ENCODE measurements at places on chromosomes 13 and 19.

DNA sequence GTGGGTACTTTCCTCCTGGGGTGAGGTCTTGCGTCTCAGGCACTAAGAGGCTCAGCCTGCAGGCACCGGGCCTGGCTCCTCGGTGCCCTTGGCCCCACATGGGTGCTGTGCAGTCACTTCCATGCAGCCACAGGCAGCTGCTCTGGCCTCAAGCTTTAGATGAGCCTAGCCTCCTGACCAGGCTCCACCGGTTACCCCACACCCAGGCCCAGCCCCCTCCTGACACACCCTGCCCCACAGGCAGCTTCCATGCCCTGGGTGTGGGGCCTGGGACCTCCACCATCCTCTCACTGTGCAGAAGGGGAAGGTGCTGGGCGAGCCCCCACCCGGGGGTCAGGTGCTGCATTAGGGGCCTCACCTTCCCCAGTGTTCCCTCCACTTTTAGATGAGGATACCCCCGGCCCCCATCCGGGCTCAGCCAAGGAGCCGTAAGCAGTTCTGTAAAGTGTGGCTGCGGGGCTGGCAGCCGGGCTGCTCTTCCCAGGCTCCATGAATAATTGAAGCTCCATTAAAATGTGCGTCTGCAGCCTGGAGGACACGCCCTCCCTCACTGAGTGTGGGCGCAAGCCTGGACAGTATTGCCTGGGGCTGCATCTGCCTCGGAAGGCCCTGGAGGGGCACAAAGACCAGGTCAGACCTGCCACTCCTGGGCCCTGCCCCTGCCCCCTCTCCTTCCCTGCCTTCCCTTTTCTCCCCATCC, 72.5 kb upstream of the KCTD15 start:
- DNase-seq = no peak

DNA sequence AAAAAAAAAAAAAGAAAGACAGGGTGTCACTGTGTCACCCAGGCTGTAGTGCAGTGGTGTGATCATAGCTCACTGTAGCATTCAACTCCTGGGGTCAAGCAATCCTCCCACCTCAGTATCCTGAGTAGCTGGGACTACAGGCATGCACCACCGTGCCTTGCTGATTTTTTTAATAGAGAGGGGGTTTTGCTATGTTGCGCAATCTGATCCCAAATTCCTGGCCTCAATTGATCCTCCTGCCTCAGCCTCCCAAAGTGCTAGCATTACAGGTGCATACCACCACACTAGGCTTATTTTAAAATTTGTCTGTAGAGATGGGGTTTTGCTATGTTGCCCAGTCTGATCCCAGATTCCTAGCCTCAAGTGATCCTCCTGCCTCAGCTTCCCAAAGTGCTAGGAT, 159.3 kb downstream of the PTPRS start:
- DNase-seq = no peak

DNA sequence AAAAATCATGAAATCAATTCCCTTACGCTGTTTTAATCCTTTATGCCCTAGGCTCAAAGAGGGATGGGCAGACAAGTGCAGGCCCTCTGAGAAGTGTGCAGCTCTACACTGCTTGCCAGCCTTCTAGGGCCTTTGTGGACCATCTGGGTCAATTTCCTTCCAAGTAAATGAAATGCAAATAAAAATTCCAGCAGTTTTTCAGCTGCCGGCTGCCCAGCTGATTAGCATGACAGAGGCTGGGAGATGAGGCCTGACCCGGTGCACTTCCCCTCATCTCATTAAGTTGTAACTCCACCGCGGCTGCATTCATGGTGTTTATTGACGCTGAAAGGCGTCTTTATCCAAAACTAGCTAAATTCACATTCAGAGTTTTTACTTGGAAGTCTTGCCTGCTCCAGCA, 47.5 kb upstream of the GSX1 start:
- no peak for DNase-seq

- no peak for DNase-seq
Observed at GRCh38 chr19:15464394-15465385, at the start of gene RASAL3. RASAL3 (minus strand) TSS chr19:15464544; CDS start chr19:15464358, 186 bp downstream.

GRCh38 chr13:33194820-33195692, 90.5 kb downstream of the STARD13 start:
- DNase-seq = peak; percentile 76

GRCh38 chr13:87172166-87172835, 498.9 kb upstream of the SLITRK5 start:
- no peak for DNase-seq

DNA sequence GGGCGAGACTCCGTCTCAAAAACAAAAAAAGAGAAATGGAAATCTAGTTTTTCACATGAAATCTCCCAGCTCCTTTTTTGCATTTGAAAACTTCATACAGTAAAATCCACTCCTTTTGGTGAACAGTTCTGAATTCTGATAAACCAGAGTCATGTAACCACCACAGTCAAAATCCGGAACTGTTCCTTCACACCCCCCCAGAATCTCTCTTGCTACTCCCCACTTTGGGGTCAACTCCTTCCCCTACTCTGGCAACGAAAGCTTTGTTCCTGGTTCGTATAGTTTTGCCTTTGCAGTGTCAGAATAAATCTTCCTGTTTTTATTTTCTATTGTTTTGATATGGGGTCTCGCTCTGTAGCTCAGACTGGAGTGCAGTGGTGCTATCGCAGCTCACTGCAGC, 23.7 kb downstream of the RCN3 start:
- no peak for DNase-seq

DNA sequence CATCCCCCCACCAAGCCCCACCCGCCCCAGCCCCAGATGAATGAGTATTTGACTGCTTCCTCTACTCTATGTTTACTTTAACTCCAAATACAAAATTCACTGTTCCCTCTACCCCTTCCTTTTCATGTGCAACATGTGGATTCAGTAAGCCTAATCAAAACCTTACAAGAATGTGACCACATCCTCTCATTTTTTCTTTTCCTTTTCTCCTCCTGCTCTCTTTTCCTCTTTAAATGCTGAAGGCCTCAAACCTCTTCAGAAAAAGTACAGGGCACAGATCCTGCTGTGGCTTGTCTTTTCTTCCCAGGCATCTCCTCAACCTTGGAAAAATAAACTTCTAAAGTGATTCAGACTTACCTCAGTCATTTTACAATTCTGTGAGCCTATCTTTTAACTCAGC, 119.0 kb downstream of the MYCBP2 start:
- DNase-seq = peak; percentile 27

DNA sequence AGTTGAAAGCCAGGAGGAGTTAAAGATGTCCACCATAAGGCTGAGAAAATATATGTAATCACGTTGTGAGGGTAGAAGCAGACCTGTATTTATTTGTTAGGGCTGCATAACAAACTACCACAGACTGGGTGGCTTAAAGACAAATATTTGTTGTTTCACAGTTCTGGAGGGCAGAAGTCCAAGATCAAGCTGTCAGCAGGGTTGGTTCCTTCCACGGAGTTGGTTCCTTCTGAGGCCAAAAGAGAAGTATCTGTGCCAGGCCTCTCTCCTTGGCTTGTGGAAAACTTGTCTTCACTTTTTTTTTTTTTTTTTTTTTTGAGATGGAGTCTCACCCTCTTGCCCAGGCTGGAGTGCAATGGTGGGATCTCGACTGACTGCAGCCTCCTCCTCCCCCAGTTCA, 73.7 kb upstream of the SLAIN1 start:
- DNase-seq = no peak

GRCh38 chr19:46812977-46813838, 24.8 kb upstream of the SLC1A5 start:
- no peak for DNase-seq

GRCh38 chr19:10854350-10855089, 6.3 kb downstream of the C19orf38 start:
- DNase-seq = no peak

Measured in stromal cell of bone marrow (primary cell).